ENCODE measurements at places on chromosomes 13 and 19.

GRCh38 chr13:59303433-59303832 is 860.3 kb downstream of the DIAPH3 start:
- no peak for DNase-seq

DNA sequence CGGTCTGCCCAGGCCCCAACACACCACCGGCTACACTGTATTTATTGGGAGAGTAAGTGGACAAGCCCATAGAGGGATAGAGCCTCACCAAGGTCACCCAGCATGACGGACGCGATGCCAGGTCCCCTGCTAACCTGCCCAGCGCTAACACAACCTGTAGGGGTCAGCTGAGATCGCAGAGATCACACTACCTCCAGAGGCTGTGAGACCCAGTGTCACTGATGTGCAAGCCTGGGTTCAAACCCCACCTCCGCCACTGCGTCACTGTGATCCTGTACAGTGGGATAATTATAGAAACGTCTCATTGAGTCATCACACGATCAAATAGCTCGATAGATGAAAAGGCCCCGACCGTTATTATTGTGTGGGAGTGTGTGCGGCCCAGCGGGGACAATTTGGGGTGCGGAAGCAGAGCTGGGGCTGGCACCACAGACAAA is 10.6 kb upstream of the TLE2 start:
- DNase-seq = no peak

GRCh38 chr19:18737954-18738351 is 53.2 kb downstream of the COMP start:
- no peak for DNase-seq

DNA sequence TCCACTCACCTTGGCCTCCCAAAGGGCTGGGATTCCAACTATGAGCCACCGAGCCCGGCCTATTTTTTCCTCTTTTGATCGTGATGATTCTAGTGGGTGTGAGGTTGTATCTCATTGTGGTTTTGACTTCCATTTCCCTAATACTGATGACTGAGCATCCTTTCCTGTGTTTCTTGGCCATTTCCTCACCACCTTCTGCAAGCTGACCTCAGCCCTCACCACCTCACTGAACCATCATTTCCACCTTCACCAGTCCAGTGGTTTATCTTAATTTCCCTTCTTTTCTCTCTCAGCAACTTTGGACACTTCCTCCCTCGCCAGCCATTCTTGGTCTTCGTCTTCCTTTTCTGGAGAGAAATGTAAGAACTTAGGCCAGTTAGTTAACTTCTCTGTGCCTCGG is 13.0 kb upstream of the BICRA start:
- DNase-seq = no peak

- DNase-seq = no peak
Measured at GRCh38 chr19:13557756-13558398, 51.6 kb upstream of the CACNA1A start.

DNA sequence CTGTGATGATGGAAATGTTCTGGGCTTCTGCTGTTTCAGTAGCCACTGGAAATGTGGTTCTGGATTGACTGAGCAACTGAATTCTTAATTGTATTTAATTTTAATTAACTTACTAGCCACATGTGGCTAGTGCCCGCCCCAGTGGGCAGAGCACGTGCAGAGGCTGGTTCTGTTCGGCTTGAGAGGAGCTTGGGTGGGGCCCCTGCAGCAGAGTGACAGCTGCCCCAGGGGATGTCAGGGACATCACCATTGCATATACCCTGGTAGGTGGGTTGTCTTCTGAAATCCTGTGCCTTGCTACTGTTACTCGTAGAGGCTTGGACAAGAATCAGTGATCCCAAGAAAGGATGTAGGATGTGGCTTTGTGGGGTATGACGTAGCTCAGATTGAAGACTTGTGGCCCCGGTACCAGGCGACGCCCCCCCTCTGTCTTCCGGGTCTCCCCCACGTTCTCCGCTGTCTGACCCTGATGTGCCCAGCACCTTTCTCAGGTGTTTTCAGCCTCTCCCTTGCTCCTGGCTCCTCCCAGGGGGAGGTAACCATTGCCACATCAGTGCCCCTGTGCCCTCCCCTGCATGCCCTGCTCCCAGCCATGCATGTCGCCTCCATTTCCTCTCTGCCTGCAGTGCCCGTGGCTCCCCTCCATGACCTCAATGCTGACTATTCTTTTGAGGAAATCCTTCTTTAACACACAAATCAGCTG is 102.6 kb upstream of the RNF113B start:
- DNase-seq = no peak

GRCh38 chr19:36638862-36639510 is 27.7 kb downstream of the ZNF461 start:
- DNase-seq = no peak

GRCh38 chr13:100389617-100390016 is 199.0 kb downstream of the GGACT start:
- DNase-seq = no peak

GRCh38 chr19:12965017-12965811 is 4.2 kb upstream of the DAND5 start:
- peak; percentile 95 for DNase-seq

DNA sequence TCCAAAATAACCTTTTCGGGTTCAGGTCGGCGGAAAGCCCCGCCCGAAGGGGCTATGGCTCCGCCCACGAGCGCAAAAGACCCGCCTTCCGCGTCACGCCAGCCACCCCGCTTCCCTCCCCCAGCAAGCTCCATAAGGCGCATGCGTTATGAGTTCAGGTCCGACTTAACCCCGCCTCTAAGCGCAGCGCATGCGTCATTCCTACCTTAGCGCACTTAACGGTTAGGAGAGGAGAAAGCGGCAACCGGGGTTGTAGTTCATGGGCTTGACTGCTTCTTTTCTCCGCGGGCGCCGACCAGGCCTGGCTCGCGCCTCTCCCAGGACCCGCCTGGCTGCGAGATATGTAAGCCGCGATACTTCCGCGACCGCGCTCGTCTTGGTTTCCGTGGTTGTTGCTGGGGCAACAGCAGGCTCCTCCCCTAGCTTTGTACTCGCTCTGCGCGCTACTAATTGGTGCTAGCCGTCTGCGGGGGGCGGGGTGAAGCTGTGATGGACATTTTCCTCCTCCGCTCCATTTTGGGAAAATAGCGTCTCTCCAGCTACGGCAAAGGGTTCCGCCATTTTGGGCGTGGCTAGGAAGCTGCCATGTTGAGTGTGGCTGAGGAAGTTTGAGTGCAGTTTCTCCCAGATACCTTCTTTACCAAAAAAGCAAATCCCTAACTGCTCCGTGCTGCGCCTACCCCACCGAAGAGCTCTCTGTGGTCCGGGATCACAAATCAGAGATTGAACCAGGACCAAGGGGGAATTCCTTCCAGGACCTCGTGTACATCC is at the start of gene B9D2:
TSS of gene B9D2 (minus strand) at position 397 of the 771 bp plus-strand sequence. CDS start 630 bp downstream, outside the sequence.
- DNase-seq = peak; percentile 99

GRCh38 chr19:14164724-14165493 is 28.5 kb upstream of the ASF1B start:
- DNase-seq = no peak

- DNase-seq = no peak
Measured at GRCh38 chr19:6837525-6837924, 49.9 kb upstream of the ADGRE1 start.

GRCh38 chr19:48867746-48868113 is 687 bp downstream of the PLEKHA4 start:
- no peak for DNase-seq

GRCh38 chr13:45837111-45837510 is 14.4 kb downstream of the SIAH3 start:
- no peak for DNase-seq

- no peak for DNase-seq
Measured at GRCh38 chr19:4803736-4804695, 12.5 kb downstream of the FEM1A start.

DNA sequence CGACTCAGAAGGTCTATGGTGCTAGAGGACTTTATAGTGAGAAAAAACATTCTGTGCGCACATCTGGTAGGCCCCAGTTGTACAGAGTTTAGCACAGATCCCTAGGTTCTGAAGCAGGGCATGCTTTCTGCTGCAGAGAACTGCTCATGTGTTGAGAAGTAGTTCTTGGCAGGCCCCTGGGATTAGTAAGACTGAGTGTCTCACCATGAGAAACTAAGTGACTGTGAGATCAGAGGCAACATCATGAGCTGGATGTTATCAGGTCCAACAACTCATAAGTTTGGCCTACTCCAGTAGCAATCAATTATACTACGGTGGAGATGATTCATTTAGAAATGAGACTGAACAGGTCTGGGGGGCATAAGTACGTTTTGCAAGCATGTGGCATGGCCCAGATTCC is 507.4 kb upstream of the KLF12 start:
- DNase-seq = no peak

DNA sequence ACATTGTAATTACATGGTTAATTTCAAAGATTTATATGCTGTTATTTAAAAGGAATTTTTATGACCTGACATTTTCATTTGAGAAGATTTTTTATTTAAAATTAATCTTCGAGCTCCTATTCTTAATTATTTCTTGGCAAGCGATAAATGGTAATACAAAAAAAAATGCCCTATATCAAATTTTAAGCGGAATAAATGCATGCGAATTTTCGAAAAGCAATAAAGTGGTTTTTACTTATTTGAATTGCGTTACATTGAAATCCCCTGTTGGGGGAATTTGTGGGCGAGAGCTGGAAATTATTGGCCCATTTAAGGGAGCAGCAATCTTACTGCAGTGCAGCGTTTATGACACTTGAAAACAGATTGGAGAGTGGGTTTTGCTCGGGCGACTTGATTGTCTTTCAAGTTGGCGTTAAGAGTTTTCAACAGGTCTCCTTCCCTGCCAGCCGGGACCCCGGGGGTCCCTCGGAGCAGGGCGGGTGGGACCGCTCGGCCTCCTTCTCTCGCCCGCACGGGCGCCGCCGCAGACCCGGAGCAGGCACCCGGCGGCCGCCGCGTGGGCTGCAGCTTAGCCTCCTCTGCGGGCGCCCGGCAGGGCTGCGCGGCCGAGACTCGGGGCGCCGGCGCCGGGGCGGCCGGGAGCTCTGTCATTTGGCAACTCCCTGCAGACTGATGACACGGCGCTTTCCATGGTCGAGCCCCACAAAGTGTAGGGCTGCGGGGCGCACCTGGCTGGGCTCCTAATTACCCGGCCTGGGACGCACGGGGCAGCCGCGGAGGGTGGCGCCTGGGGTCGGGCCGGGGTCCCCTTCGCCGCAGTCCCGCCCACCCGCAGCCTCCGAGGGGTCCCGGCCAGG is 255.1 kb upstream of the SOX21 start:
- DNase-seq = no peak

- DNase-seq = no peak
Measured at GRCh38 chr19:52474351-52475127, 21.2 kb downstream of the ZNF578 start.

DNA sequence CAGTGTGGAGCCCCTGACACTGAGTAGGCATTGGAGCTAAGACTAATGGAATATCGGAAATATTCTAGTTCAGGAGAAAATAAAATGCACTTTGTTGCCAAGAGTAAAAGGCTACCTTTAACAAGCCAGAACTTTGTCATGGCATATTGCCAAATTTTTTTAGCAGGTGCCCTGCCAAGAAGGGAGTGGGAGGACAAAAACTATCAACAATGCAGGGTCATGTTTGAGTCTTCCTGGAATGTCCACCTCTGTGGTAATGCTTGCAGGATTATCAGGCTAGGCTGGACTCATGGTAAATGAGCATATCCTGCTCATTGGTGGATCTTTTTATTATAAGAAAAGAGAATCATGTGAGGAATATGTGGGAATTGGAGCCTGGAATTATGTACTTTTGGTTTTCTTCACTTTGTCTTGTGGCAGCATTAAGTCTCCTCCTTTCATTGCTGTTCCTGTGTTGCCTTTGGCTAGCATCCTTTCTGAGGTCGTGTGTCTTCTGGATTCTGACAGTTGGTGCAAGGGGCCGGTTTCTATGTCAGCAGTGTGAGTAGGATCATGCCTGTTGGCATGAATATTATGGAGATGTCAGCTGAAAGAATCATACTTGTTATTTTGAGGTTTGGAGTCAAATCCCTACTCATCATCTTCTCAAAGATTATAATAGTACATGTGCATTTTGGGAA is 122.9 kb upstream of the SPRY2 start:
- no peak for DNase-seq

DNA sequence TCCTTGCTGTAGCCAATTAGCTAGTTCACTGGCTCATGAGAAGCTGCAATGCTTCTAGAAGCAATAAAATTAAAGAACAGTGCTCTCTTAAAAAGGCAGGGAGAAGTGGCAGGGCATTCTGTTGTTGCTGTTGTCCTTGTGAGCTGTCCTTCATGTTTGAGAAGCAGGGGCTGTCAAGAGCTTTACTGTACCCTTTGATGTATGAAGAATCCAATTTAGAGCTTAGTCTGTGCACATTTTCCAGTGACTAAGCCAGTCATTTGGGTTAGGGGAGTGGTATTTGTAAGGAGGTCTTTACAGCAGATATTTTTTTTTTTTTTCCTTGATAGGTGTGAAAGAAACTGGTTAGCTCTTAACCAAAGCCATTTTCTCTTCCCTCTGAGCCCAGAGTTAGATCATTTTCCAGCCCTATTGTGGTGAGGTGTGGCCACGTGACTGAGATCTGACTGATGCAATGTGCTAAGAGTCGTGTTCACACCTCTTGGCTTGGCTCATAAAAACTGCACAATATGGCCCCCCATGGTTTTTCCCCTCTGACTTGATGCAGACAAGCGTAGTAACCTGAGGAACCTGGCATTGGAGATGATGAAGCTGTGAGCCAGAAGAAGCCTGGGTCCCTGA is 309.6 kb upstream of the TMTC4 start:
- no peak for DNase-seq

GRCh38 chr13:76380446-76381065 is 505.6 kb downstream of the KCTD12 start:
- DNase-seq = no peak
